ENCODE measurements at places on chromosomes 11 and 22. TPM values are rescaled to one million over a fixed set of nuclear protein-coding genes. Genes with fewer than 3 reads are reported as not detected.

- DNase-seq: peak; percentile 50
Measured at GRCh38 chr22:45268167-45268957, 16.4 kb upstream of the UPK3A start.

RAG1 gene
- total RNA-seq: 0.73 TPM

GRCh38 chr11:99987821-99988470, 699.1 kb upstream of the ARHGAP42 start:
- no peak for DNase-seq

DNA sequence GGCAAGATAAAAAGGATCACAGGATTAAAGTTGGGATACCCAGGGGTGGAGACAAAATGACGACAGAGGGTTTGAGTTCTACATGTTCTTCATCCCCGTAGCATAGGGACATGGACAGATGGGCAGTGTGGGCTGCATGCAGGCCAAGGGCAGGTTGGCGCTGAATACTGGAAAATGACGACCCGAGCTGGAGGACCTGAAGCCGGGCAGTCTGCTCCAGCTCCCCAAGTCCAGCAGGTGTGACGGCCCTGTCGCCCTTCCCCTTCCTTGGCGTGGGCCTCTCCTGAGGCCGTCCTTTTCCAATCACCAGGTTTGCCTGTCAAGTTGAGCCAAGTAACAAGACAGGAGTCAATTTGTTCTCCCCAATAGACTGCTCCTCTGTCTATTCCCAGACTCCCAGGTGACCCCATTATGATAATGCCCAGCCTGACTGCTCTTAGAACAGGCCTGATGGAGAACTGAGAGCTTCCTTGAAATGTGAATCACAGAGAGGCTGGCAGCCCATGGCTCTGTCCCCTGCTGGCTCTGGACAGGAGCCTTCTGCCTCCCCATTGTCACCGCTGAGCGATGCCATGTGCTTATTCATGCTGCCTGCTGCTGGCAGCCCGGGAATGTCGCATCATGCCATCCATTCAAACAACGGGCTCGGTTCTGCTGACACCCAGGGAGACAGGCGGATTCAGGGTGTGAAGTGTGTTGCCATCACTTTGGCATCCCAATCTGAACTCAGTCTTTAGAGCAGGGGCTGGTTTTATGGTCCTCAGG, 392.1 kb downstream of the NTM start:
- DNase-seq: no peak
